ENCODE measurements at places on chromosomes 6 and 20.

DNA sequence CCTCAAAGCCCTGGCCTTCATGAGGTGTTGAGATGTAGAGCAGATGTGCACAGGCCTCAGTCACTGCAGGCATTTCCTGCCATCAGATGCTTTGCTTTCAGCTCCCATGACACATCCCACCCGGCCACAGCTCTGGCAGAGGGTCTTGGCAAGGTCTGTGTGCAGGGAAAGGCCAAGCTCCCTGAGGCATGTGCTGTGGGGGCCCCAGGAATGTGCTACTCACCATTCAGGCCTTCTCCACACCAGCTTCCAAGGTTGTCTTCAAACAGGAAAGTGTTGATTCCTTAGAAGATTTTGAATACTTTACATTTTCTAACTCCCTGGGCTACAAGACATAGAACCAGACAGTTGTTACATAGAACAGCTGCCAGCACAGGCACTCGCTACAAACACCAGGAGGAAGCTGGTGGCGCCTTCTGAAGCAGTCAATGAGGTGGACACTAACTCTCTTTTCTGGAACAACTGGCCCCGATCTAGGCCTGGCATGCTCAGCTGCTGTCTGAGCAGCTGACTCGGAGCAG is 27.8 kb downstream of the CASS4 start:
- peak; percentile 35 for DNase-seq

- DNase-seq: no peak
Observed at GRCh38 chr6:38215651-38216311, 396.3 kb downstream of the ZFAND3 start.

- no peak for DNase-seq
Observed at GRCh38 chr20:59094576-59094975, 52.0 kb upstream of the PRELID3B start.

- no peak for DNase-seq
Observed at GRCh38 chr6:24760210-24760609, 14.5 kb upstream of the GMNN start.

- DNase-seq: peak; percentile 68
Observed at GRCh38 chr20:33859157-33859695, 48.1 kb downstream of the CHMP4B start.

DNA sequence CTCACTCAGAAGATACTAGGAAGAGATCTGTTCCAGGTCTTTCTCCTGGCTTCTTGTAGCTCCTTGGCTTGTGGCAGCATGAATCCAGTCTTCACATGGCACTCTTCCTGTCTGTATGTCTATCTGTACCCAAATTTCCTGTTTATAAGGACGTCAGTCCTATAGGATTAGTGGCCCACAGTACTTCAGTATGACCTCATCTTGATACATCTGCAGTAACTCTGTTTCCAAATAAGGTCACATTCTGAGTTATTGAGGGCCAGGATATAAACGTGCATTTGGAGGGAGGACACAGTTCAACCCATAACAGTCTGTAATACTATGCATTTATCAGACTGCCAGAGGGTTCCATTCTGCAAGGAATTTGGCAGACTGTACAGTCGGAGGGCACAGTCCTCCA is 57.6 kb upstream of the DYNLRB1 start:
- no peak for DNase-seq

DNA sequence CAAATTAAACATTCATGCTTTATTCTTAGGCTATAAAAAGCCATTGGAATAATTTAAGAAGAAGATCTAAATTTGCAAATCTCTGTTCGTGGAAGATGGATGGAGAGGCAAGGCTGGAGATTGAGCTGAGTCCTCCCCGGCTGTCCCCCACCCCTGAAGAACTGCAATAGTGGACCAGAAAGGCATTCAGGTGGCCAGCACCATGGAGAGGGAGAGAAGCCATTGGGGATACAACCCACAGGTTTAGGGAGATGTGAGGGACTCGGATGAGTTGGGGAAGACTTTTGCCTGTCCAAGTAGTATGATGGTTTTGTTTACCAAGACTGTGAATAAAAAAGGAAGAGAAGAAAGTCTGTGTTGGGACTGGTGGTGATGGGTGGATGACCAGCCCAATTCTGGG is 120.8 kb downstream of the F13A1 start:
- DNase-seq: no peak

GRCh38 chr6:151137542-151137941 is 102.2 kb upstream of the AKAP12 start:
- no peak for DNase-seq

DNA sequence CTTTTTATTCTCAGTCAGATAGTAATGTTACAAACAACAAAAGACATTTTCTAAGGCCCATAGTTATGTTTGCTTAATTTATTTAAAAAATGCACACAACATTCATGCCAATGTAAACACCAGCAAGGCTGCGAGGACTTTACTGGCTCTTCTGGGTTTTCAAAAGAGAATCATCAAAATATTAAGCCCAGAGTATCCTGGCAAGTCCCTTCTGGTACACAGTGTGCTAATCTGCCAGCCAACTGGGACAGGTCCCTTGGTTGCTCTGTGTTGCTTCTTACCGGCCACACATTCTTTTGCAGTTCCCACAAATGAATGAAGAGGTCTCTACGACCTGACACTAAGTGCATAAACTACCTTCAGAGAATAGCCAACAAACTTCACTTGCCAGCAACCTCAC is 42.6 kb upstream of the SPDEF start:
- DNase-seq: no peak

GRCh38 chr20:2688041-2688591 is 4.5 kb upstream of the EBF4 start:
- DNase-seq: peak; percentile 93

GRCh38 chr6:1406306-1407072 is 17.1 kb downstream of the FOXF2 start:
- peak; percentile 44 for DNase-seq

DNA sequence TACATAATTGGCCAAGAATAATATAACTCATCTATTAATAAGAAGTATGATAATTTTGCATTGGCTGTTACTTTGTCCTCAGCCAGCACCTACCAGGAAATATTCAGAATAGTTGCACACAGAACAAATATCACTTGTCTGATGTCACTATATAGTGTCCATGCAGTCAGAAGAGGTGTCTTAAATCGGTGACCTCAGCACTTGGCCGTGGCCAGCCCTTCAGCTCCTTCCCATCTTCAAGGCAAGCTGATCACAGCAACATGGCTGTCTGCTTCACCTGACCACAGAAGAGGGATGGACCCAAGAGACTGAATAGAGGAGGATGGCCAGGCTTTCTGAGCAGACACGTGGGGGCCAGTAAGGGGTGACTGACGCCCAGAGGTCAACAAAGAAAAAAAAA is 22.2 kb downstream of the PDE10A start:
- no peak for DNase-seq

DNA sequence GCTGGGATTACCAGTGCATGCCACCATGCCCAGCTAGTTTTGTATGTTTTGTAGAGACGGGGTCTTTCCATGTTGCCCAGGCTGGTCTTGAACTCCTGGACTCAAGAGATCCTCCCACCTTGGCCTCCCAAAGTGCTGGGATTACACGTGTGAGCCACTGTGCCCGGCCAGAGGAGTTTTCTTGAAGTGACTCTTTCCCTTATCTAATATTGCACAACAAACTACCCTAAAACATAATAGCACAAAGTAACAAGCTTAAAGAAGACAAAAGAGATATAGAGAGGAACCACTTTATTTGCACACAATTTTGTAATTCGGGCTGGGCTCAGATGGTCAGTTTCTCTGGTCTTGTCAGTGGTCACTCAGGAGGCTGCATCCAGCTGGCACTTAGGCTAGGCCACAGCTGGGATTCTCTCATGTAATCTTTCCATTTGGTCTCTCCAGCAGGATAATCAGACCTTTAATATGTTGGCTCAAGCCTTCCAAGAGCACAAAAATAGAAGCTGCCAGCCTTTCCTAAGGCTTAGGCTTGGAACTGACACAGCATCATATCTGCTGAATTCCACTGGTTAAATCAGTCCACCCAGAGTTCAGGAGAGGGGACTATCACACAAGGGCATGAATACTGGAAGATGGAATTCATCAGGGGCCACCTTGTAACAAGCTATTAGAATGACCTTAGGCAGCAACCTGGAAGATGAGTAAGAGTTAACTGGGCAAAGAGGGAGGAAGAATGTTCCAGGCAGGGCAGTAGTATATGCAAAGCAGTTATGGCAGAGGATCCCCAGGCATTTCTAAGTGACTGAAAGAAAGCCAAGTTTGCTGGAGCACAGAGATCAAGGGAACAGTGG is 56.7 kb upstream of the PNRC1 start:
- DNase-seq: no peak

Data from hematopoietic multipotent progenitor cell treated with erythropoietin and hydrocortisone succinate and interleukin-3 and kit ligand, for 4 days (in vitro differentiated cells).